Glomerular endothelial cell (primary cell): ENCODE measurements at places on chromosomes 2 and 18. TPM values are rescaled to one million over a fixed set of nuclear protein-coding genes. Genes with fewer than 3 reads are reported as not detected.

DNA sequence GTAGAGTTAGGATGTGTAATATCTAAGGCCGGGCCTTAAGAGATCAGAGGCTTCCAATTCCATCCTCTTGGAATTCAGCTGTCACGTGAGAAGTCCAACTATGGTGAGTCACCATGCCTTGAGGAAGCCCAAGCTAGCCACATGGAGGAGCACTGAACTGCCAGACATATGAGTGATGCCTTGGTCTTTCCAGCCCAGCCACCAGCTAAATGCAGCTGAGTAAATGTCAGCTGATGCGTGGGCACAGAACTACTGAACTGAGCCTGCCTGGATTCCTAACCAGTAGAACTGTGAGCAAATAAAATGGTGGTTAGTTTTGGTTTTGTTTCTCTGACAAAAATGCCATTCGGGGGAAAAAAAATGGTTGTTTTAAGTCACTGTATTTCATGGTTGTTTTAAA lies 153.7 kb upstream of the SERTAD2 start:
- peak; percentile 87 for DNase-seq

- DNase-seq: no peak
Measured at GRCh38 chr2:170462433-170463205, 252.5 kb upstream of the SP5 start.

DNA sequence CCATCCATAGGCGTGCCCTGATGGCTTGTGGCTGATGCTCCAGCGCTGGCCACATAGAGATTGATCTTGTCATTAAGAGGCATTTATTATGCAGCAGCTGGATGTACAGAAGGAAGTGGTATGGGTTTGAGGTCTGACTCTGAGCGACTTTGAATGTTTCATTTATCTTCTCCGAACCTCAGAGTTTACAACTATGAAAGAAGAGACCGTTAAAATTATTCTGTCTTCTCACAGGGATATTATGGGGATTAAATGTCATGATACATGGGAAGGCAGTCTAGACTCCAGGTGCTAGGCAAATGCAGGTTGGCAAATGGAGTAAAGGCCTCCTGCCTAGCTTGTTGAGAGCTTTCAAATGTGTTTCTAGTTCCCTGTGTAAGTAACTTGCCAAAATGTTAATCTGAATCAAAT lies 30.3 kb downstream of the MOGAT1 start:
- DNase-seq: no peak

DNA sequence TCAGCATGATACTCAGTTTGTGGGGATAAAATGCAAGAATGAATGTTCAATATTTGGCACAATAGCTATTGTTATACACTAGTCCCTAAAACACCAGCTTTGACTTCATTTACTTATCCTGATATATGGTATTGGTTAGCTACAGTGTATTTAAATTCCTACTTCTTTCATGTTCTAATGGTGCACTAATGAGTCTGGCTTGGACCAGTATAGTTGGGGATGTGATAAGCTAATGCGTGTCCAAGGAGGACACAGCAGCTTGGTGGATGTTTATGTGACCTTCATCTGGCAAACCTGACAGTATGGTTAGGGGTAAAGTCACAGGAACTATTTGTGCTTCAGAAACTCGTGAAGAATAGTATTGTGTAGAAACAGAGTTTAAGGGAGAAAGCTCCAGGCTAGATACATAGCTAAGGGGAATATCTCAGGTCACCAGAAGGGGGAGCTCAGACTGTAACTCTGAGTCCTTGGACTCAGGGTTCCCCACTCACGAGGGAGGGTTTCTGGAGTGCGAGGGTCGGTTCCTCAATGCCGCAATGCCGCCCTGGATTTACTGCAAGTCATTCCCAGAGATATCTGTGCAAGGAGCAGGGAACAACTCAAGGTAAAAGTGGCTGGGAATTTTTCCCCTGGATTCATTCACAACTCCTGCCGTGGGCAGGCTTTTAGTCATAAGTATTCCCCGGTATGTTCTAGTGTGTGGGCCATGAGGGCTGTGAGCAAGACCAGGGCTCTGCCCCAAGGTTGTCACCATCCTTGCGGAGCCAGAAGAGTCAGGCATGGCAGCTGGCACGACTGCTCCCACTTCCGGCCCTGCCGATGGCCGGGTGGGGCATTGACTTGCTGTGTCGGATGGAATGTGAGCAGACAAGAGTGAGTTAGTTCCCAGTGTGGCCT lies 14.5 kb downstream of the IL1R2 start:
- DNase-seq: peak; percentile 33

- DNase-seq: no peak
Measured at GRCh38 chr18:25351777-25352628, at the start of gene ZNF521. Gene ZNF521 (minus strand): TSS chr18:25352166. CDS start chr18:25350946, 1,220 bp downstream.

- DNase-seq: no peak
Measured at GRCh38 chr2:181915102-181915501, 23.6 kb downstream of the ITPRID2 start.

DNA sequence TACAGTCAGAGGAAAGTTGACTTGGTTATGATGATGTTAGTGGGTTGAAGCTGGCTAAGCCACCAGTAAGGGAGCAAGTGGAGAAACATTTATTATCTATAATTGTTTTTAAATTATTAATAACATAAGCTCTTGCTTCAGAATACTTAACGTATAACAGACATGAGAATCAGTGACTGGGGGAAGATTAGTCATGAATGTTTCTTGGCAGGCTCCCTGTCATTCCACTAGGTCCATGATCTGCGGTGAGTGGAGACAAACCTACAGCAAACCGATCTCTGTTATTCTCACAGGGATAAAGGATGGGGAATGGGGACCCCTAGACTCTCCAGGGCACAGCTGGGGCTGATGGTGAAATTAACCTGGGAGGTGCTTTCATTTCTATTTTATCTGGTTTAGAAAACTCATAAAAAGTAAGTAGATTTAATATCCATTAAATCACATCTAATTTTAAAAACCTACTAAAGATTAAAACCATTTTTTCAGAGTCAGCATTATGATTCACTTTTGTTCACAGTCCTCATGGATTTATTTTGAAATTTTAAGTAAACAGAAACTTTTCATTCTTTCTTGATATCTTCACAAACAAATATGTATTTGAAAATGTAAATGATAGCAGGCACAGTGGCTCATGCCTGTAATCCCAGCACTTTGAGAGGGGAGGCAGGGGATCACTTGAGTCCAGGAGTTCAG lies 420.3 kb downstream of the PTPRM start:
- no peak for DNase-seq

DNA sequence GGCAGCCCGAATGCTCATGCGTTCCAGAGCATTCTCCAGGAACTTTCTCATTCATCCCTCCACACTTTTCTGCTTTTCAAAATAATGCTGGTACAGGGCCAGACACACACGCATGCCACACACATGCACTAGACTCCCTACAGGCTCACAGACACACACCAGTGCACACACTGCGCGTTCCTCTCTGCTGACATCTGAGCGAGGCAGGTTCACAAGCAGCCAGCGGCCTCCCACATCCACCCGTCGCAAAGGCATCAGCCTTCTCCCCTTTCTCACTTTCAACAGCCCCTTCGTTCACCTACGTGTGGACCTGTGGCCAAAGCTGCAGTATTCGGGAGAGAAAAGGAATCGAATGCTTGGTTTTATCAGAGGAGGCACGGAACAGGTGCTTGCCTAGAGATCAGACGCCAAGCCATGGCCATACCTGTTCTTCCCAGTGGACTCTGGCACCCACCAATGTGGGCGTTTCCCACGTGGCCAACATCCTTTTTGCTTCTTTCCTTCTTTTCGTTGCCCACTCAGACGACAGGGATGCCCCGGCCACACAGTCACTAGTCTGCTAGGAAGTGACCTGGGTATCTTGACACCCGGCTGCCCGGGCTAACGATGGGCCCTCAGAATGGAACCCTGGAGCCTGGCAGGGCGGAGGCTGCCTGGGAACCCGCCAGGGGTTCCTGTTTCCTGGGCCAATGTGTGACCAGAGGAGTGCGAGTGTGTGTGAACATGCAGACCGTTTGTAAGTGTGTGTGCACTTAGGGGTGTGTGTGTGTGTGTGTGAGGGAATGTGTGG lies 85.8 kb upstream of the ID2 start:
- no peak for DNase-seq

DNA sequence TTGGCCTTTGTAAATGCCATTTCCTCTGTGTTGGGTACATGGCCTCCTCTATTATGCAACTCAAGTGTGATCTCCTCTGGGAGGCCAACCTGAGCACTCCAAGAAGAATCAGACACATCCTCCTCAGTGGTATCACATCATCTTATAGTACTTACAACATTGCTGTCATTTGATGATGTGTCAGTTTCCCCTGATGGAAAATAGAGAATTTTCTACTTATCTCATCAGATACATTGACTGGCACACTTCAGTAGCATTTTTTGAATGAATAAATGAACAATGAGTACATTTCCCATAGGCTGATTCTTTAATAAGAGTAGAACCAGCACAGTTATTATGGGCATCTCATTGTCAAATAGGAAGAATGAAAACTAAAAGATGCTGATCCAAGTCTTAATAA lies 86.6 kb upstream of the NXPH2 start:
- DNase-seq: no peak

DNA sequence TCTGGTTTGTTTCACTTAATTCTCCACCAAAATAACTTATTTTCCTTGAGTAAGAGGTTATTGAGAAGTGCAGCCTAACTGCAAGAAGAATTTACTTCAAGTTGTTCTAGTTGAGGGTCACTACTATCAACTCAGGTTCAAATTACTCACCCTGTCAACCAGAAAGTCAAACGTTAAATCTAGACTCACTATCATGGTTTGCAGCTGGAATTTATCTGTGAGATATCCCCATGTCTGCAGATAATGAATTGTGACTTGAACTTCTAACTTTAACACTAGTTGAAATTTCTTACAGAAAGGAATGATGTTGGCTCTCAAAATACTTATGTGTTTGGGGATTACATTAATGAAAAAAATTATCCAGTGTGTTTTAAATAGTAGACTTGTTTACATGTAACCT lies 1145.7 kb upstream of the NXPH2 start:
- no peak for DNase-seq

GRCh38 chr2:62204998-62205496 lies 9.1 kb downstream of the B3GNT2 start:
- DNase-seq: no peak

GRCh38 chr18:65523461-65523860 lies 227.4 kb upstream of the CDH7 start:
- DNase-seq: no peak

DNA sequence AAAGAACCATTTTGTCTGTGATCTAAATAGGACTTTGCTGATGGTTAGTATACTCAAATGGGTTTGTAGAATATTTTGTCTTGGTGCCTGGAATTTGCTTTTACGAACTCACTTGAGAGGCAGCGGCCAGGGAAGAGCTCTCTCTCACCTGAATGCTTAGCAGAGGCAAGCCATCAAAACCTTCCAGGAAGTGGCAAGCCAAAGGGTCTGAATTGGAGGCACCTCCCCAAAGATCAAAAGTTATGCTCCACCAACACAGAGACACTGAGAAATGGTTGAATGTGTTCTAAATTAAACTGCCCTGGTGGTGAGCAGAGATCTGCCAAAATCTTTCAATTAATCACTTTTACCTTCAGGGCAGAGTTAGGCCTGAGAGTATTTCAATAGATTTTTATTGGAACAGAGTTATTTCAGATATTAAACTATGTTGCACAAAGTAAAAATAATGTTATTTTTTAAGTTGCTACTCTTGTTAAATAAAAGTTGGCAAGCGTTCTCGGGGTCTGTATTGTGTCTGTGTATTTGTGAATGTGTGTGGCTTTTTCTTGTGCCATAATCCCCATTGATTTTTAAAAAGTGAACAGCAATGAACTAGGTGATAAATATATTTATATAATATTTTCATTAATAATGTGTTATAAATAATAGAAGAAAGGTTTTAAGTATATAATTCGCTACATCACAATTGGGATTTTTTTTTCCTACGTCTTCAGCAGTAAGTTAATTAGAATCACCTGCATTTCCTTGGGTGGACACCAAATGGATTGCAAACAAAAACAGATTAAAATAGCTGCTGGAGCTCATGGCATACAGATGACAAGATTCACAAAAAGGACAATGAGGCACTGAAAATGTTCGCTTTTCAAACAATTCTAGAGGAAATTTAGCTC lies 416.1 kb downstream of the ARHGAP15 start:
- no peak for DNase-seq

GRCh38 chr2:229267080-229267479 lies 4.0 kb downstream of the PID1 start:
- DNase-seq: no peak

GRCh38 chr2:100012561-100012960 lies 129.8 kb downstream of the AFF3 start:
- DNase-seq: no peak

Gene KCNK3
- 0.53 and 1.3 TPM in 2 replicates for total RNA-seq

Gene TLX2
- not detected in 2 replicates for total RNA-seq

Gene LAPTM4A
- total RNA-seq: 158 and 175 TPM in 2 replicates
